ENCODE measurements at places on chromosomes 12 and 14. TPM values are rescaled to one million over a fixed set of nuclear protein-coding genes. Genes with fewer than 3 reads are reported as not detected.

Gene PPP1CC
- total RNA-seq = 152 TPM

Gene PYGL
- total RNA-seq = 38.9 TPM

Gene CMA1
- total RNA-seq = not detected

Gene ADGRD1
- 15.4 TPM for total RNA-seq

Gene TAS2R13
- total RNA-seq = 10.9 TPM

All from spinal cord (tissue), 10 donors.